ENCODE measurements at places on chromosomes 12 and 14.

- no peak for DNase-seq
Observed at GRCh38 chr12:96710127-96710745, 196.8 kb upstream of the NEDD1 start.

- DNase-seq: no peak
Observed at GRCh38 chr12:56205445-56205844, 16.2 kb upstream of the SMARCC2 start.

DNA sequence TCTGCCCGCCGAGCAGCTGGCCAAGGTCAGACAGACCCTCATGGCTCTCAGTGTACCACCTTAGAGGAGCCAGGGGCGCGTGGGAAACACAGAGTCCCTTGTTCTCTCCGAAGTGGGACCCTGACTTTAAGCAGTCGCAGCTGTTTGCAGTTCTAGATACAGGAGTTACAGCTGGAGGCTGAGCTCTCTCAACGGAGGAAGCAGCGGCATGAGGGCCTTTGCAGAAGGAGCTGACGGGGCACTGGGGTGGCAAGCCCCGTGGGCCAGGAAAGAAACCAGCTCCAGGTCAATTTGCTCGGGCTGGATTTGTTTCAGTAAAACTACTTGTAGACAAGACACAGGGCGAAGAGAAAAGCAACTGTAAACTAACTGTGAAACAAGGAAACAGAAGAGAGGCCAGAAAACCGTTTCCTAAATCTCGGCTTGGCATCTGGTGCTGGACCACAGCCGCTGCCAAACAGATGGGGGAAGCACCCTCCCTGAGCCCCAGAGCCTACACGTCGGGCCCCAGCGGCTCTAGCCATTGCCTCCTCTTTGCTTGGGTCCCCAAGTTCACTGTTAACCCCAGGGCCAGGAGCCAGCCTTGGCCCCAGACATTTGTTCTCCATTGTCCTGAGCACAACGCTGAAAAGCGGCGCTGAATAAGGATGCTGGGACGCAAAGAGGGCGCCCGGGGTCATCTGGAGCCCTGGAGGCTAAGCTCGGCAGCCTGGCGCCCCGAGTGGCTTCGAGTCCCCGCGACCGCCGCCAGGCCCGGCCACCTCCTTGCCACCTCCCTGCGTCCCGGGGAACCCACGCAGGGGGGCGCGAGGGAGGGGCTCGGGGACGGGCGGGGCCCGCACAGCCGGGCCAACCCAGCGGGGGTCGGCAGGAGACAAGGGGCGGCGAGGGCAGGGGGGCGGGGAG, 914 bp upstream of the PACS2 start:
- DNase-seq: no peak

GRCh38 chr12:88932457-88932856, 352.2 kb upstream of the KITLG start:
- DNase-seq: no peak

GRCh38 chr14:54087376-54087775, 130.8 kb upstream of the BMP4 start:
- no peak for DNase-seq

- no peak for DNase-seq
Observed at GRCh38 chr12:92764831-92765230, 62.0 kb downstream of the PLEKHG7 start.

DNA sequence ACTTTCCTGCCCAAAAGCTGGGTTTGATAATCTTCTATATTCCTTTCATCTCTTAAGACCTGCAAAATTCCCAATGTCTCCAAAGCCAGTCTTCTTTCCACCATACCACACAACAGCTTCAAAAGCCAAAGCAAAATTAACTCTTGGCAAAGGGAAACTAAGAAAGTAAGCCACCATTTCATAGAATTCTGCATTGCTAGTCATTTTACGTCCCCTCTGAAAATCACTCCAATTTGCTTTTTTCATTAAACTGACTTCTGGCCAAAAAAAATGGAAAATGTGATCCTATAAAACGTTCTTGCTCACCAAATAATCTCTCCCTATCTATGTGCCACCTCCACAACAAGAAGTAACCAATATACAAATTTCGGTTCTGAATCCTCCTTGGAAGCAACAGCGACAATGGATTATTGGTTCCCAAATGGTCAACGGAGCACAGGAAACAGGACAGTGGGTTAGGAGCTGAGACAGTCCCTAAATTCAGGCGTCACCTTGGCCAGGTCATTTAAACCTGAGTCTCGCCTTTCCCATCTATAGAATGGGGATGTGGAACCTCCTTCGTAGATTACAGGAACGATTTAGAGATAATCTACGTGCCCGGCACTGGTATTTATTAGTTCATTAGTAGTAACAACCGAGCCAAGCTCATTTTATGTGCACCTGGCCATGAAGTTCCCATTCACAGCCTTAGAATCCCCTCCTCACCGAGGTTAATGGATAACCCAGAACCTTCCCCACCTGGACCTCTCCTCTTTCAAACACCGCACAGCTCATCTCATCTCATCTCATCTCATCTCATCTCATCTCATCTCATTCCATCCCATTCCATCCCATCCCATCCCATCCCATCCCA, 1.2 kb downstream of the NT5DC3 start:
- no peak for DNase-seq

DNA sequence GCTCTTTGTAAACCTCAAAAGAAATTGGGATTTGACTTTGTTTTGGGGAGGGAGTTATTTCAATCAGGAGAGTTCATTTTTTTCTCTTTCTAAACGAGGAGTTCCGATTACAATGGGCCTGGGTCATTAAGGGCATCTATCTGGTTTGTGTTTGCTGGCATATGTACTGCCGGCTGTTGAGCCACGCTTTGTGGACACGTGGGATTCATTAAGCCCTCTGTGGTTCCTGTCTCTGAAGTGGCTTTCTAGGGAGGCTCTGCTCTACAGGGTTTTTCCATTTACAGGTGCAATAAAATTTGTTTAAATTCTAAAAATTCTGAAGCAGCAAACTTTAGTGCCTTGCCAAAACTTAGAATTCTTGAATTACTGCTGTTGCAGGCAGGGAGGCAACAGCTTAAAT, 57.9 kb downstream of the GNS start:
- DNase-seq: no peak

DNA sequence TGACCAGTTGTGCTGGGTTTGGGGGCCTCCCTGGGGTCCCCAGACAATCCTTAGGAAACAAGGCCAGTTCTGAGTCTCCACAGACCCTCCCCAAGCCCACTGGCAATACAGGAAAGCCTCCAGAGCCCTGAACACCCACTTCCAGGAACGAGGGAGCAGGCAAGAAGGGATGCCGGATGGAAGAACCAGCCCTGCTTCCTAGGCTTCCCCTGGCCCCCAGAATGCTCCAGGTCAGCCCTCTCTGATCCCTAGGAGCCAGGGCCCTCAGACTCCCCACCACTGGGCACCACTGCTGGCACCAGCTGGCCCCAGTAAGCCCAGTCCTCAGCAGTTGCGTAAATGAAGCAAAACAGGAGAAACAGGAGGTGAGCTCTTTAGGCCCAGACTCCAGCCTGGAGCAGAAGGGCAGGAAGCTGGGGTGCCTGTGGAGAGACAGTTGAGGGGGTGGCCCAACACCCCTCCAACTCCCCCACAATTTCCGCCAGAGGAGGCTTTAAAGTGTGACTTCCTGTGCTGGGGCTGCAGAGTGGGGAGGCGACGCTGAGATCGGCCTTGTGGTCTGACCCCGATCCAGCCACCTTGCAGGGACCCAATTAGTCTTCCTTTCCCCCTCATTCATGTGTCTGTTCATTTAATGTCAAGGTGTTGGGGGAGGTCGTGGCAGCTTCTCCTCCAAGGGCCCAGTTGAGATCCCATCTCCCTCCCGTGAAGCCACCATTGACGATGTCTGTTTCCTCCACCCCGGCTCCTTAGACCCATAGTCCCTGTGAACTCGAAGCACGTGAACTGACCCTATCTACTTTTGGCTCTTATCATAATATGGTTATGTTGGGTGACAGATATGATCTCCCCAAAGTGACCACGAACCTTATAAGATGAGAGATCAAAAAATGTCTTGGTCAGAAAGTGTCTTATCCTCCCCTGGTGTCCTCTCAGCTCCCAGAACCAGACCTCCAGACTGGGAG, 4.7 kb downstream of the TNFRSF1A start:
- no peak for DNase-seq

GRCh38 chr14:56153267-56153666, 35.1 kb downstream of the PELI2 start:
- no peak for DNase-seq

DNA sequence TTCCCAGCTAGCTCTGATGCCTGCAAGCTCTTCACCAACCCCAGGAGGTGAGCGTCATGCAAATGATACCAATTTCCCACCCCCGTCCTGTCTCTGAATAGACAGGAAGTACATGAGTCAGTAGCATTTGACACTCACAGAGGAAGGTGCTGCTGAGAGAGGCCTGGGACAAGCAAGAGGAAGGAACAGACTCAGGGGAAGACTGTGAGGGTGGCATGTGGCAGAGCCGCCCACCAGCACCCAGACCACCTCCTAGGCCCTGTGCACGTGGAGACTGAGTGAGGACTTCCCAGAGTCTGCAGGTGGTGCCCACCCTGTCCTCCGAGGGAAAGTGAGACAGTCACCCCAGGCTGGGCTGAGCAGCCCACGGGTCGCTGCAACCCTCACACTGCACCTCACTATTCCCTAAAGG, 199.5 kb upstream of the SFSWAP start:
- peak; percentile 39 for DNase-seq

GRCh38 chr12:92519284-92519683, 183.5 kb upstream of the PLEKHG7 start:
- DNase-seq: no peak

GRCh38 chr14:39038542-39038941, 64.5 kb downstream of the SEC23A start:
- DNase-seq: no peak

- no peak for DNase-seq
Observed at GRCh38 chr14:82159624-82160023, 626.0 kb upstream of the SEL1L start.

- DNase-seq: no peak
Observed at GRCh38 chr12:80749456-80749855, 32.7 kb downstream of the MYF5 start.

- no peak for DNase-seq
Observed at GRCh38 chr12:68746572-68747180, 700 bp downstream of the SLC35E3 start.

Measured in stimulated activated CD4-positive, alpha-beta T cell treated with anti-CD3 and anti-CD28 coated beads, Interleukin-12 subunit alpha, Interleukin-12 subunit beta, amount 100 ng/mL, for 24 hours (primary cell).